ENCODE measurements at places on chromosomes 13 and 19.

- no peak for DNase-seq
These were observed 372.9 kb downstream of the MTUS2 start for GRCh38 chr13:29193083-29193482.

DNA sequence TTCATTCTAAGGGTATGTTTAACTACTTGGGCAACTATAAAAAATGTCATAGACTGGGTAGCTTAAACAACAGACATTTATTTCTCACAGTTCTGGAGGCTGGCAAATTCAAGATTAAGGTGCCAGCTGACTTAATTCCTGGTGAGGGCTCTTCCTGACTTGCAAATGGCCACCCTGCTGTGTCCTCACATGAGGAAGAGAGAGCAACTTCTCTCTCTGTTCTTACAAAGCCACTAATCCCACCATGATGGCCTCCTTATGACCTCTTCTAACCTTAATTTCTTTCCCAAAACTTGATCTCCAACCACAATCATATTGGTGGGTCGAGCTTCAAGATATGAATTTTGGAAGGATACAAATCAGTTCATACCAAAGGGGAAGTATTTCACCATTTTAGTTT, 399.0 kb downstream of the DCT start:
- no peak for DNase-seq

DNA sequence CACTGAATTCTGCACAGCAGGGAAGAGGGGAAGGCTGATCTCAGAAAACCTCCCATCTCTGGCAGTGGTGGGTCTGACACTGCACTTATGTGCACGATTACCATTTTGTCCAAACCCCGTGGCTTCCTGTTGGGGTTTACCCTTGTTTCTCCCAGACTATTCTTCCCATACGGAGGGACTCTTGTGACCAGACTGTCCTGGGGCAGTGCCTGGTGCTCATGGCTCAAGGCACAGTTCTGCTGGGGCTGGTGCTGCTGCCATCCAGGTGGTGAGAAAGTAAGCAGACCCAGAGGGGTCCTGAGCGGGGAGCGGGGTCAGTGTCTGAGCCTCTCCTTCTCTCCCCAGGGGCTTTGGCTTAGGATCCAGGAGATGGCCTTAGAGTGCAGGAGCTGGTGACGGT, 5.1 kb upstream of the SIGLEC9 start:
- DNase-seq: no peak

GRCh38 chr13:45456196-45456972, 8.4 kb upstream of the COG3 start:
- DNase-seq: no peak

GRCh38 chr19:19613506-19613905, 5.0 kb downstream of the PBX4 start:
- no peak for DNase-seq

DNA sequence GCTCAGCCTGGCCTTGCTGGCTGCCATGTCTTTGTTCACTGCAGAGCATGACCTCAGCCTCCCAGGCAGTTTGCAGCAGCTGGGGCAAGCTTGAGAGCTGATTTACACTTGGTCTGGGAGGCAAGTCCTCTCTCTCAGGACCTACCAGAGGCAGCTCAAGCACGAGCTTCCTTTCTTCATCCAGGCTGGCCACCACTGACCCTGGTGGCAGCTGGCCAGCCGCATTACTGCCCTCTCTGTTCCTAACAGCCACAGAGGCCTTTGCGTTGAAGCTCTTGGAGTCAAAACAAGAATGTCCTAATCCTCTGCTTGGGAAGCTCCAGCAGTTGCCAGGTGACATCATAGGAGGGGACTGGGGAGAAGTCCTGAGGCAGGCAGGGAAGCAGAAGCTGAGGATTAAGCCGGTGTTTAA, 85.7 kb downstream of the NUFIP1 start:
- DNase-seq: no peak

DNA sequence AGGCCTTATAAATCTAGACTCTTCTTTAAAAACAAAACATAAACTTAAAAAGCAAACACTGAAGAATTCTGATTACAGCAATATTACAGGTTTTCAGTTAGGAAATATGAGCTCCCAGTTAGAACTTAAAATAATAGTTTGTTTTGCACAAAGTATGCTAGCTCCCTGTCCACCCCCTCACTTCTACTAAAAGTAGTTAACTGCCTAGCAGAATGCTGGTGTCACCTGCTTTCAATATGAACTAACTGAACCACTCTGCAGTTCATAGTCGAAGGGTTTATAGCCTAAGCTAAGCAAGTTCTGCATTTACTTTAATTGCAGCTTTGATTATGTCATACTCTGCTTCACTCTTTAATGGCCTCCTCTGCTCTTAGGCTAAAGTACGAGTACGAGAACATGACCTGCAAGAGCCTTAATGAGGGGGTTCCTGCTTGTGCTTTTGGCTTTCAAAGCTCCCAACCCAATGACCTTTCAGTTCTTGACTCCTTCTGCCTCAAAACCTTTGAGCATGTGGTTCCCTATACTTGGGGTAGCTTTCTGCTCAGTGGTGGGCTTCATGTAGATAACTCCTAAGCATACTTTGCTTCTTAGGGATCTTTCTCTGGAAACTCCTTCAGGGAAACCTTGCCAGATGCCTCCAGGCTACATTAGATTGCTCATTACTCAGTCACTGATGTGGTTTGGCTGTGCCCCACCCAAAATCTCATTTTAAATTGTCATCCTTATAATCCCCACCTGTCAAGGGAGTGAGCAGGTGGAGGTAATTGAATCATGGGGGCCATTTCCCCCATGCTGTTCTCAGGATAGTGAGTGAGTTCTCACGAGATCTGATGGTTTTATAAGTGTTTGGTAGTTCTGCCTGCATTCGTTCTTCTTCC, 278.9 kb upstream of the ARGLU1 start:
- no peak for DNase-seq

GRCh38 chr13:28534801-28535200, 39.9 kb upstream of the FLT1 start:
- DNase-seq: no peak

DNA sequence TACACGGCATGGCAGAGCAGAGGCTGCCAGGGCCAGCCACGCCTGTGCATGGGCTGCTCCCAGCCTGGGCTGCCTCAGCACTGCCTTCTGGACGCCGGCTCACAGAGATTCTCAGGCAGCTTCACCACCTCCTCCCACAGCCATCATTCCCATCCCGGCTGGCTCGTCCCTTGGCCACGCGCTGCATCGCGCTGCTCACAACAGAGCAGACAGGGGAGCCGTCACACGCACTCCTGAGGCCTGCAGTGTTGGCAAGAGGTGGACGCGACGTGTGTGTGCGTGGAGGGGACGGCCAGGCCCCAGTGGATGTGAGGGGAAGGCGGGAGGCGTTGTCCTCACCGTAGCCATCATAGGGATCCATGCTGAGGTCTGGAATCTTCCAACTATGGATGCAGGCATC, 7.6 kb upstream of the PRKD2 start:
- no peak for DNase-seq

GRCh38 chr19:32318884-32319520, 26.4 kb upstream of the ZNF507 start:
- DNase-seq: peak; percentile 26

GRCh38 chr13:113850722-113851479, 13.0 kb downstream of the GAS6 start:
- DNase-seq: no peak

DNA sequence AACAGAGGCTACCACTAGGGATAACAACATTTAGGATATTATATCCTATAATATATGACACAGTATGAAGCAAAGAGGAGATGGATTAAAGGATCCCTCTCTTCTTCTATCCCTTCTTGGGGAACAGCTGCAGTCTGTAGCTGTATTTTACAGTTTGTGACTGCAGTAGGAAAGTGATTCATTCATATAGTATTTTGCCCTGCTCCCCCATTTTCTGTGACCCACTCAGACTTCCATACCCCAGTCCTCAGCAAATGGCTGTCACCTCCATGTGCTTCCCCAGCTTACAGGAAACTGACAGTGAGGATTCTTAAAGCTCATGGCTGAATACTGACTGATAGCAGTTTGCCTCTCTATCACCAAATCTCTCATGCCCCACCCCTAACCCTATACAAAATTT, 27.5 kb downstream of the MICU2 start:
- no peak for DNase-seq

GRCh38 chr13:103040006-103040405, 26.2 kb downstream of the SLC10A2 start:
- DNase-seq: no peak

- DNase-seq: no peak
These were observed 386.5 kb downstream of the OLFM4 start for GRCh38 chr13:53415135-53415534.

DNA sequence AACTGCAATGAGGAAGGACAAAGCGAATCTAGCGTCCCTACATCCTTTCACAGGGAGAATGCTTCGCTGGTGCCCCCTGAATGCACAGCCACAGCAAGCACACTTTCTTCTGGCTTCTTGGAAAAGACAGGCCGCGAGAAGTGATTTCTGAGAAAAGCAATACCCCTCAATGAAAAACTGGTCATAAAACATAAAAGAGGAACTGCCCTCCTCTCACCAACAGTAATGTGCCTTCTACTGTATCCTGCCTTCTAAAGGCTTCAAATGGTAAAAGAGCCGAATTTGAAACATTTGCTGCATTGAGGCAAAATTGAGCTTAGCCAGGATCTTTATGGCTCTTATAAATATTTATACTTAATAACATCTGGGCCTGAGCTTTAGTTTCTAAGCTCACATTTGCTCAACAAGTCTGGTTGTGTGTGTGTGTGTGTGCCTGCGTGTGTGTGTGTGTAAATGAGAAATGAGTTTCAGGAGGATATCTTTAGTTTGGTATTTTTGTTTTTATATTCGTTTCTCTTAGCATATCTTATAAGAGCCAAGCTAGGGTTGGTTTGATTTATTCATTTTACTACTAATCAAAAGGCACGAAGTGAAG, 246.1 kb upstream of the MAB21L1 start:
- DNase-seq: no peak

DNA sequence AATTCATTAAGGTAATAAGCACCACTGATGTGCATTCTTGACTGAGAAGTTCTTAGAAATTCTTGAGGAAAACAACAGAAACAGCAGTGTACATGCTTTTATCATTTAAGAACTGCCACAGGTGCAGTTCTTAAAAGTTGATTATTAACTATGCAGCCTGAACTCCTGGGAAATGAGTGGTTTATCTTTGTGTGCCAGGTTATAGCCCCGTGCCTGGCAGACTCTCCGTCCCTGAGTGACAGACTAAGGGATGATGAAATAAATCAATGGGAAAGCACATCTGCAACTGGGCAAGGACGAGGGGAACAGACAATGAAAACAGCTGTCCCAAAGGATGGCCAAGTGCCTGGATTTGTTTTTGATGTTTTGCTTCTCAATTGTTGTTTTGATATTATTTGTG, 84.4 kb upstream of the SPATA13 start:
- no peak for DNase-seq

- peak; percentile 81 for DNase-seq
These were observed 4.5 kb upstream of the RAB3A start for GRCh38 chr19:18208098-18208951.

- no peak for DNase-seq
These were observed 22.3 kb upstream of the TNFSF11 start for GRCh38 chr13:42551611-42552010.

- DNase-seq: no peak
These were observed 103.6 kb upstream of the MYO16 start for GRCh38 chr13:108525827-108526226.

- DNase-seq: peak; percentile 71
These were observed 6.1 kb downstream of the SLC35E1 start for GRCh38 chr19:16566161-16566560.

- DNase-seq: no peak
These were observed 3.2 kb downstream of the IL17D start for GRCh38 chr13:20706661-20707060.

DNA sequence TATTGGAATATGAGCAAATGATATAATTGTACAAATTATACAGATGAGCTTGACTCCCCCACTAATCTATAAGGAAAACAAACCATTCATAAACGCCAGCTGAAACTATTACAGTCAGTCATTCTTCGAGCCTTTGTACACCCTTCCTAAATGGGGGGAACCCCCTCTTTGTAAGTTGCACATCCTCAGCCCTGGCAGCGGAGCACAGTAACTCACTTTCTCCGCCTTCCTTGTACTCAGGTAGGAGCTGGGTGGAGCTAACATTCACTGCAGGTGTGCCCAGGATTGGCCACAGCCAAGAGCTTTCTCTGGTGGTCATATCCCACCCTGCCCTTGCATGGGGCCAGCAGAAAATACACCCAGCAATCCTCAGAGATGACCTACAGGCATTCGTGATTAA, 28.6 kb downstream of the PIN1 start:
- DNase-seq: no peak

- no peak for DNase-seq
These were observed 53.0 kb downstream of the CHST8 start for GRCh38 chr19:33674626-33675367.

DNA sequence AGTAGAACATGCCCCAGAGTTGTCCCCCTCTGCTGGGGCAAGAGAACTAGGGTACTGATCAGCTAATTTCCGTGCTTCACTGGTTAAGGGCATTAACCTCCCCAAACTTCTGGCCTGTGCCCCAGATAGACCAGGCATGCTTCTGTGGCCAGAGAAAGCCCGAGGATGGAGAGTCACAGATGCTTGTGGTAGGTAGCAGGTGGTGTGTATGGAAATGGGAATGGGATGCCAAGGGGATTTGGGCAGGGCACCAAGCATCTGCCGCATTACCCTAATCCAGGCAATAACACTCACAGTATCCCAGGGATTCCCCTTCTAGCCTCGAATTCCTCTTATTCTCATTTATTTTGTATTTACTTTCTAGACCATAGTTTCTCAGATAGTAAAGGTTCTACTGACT, 124.8 kb upstream of the KLF12 start:
- no peak for DNase-seq

- peak; percentile 39 for DNase-seq
These were observed 38.7 kb downstream of the ADGRE1 start for GRCh38 chr19:6925801-6926751.

- no peak for DNase-seq
These were observed 603.4 kb upstream of the PCDH9 start for GRCh38 chr13:67833564-67833963.

GRCh38 chr13:104014803-104015645, 948.8 kb upstream of the SLC10A2 start:
- DNase-seq: no peak

GRCh38 chr13:49443357-49443703, 534 bp downstream of the CAB39L start:
- no peak for DNase-seq

- no peak for DNase-seq
These were observed 34.1 kb downstream of the ERCC5 start for GRCh38 chr13:102879793-102880499.

GRCh38 chr19:32421589-32422361, 16.2 kb downstream of the DPY19L3 start:
- DNase-seq: no peak

GRCh38 chr13:33087790-33088189, 71.6 kb downstream of the KL start:
- DNase-seq: no peak

GRCh38 chr19:29537601-29538000, 11.8 kb downstream of the VSTM2B start:
- DNase-seq: no peak

Data from stimulated activated CD8-positive, alpha-beta memory T cell treated with anti-CD3 and anti-CD28 coated beads, Interleukin-4, amount 100 ng/mL, for 48 hours (primary cell).